ENCODE measurements at places on chromosomes 2 and 18.

GRCh38 chr2:160372585-160372984, 121.0 kb downstream of the RBMS1 start:
- DNase-seq, result no peak

DNA sequence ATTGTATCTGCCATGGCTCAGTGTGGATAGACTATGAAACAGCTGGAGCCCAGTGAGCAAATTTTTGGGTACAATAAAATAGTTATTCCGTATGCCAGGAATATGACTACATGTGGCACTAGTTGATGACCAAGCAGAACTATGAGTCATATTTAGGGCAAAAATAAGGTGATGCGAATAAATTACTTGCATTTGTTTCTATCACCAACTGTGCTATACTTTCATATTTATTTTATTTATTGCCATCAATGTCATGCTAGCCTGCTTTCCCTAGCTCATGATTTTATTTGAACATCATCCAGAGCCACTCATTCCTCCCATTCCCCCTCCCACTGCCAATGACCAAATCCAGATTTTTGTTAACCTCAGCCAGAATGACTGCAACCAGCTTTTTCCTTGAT, 13.3 kb upstream of the FAP start:
- DNase-seq, result no peak

DNA sequence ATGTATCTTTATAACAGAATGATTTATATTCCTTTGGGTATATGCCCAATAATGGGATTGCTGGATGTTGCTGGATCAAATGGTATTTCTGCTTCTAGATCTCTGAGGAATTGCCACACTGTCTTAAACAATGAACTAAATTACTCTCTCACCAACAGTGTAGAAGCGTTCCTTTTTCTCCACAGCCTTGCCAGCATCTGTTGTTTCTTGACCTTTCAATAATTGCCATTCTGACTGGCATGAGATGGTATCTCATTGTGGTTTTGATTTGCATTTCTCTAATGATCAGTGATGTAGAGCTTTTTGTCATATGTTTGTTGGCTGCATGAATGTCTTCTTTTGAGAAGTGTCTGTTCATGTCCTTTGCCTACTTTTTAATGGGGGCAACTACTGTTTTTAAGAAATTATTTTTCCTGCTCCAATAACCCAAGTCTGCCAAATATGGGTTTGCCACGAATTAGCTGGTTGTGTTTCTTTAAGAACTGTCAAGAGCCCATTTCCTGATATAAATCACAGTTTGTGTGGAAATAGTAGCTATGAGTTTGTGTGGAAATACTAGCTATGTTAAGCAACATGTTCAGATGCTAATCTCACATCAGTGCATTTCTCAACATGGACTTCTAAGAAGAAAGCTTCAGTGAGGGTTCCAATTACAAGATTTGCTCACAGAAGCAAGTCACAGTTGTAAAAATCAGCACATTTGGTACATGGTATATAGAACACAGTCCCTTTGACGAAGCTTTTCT, 259.4 kb downstream of the ANAPC1 start:
- DNase-seq, result no peak

- no peak for DNase-seq
These were observed 116.5 kb upstream of the SPATS2L start for GRCh38 chr2:200189964-200190363.

DNA sequence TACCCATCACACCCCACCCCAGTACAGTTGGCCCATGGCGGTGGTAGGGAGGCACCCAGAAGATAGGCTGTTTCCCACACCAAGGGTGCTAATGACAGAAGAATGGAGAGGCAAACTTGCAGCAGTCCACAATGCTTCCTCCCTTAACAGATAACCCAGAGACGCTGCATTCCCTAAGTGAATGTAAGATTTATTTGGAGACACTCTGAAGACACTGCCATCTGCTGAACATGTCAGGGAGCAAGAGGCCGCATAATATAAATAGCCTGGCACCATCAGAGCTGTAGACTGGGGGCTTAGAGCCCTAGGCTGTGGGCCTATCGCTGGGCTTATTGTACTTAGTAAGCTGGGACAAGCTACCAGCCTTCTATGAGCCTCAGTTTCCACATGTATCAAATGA, 2.2 kb upstream of the IWS1 start:
- DNase-seq, result no peak

DNA sequence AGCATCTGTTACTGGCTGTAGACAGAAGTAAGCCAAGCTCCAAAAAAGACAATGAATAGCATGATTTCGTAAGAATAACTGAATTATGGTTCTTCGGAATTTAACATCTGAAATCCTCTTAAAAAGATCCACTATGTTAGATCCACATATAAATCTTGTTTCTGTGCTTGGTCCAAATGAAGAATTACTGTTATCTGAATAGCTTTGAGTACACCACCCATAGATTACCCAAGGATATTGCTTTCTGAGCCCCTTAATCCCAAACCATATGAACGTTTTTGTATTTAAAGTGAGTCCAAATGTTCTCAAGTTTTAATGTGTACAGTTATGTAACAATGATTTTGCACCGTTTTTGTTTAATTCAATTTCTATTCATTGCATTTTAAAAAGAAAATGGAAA, 124.9 kb downstream of the DSC3 start:
- no peak for DNase-seq

GRCh38 chr18:75314117-75314516, 103.5 kb downstream of the TSHZ1 start:
- DNase-seq, result no peak

DNA sequence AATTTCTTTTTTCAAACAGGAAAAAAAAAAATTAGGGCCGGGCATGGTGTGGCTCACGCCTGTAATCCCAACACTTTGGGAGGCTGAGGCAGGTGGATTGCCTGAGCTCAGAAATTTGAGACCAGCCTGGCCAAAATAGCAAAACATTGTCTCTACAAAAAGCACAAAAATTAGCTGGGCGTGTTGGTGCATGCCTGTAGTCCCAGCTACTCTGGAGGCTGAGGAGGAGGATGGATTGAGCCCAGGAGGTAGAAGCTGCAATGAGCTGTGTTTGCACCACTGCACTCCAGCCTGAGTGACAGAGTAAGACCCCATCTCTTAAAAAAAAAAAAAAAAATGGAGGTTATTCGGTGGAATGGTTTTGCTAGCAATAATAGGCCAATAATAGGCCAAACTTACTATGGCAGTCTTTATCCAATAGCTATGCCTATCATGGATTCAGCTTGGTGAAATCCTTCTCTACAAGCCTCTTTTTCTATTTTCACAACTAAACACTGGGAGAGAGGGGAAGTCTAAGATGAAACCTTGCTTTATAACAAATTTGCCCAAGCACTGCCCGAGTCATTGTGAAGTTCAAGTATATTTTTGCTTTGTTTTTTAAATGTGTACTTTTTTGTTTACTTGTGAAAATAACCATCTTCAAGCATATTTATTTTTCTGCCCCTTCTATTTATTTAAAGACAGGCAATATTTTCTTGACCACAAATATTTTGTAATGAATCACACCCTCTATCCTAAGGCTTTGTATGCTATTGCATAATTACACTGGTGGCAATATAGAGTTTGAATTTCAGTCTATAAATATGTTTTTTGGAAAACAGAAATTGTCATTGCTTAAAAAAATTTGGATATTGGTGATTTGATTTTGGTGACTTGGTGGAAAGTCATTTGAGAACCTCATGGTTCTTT, 20.0 kb upstream of the KYNU start:
- no peak for DNase-seq

All from stimulated activated CD4-positive, alpha-beta T cell treated with anti-CD3 and anti-CD28 coated beads, Interleukin-4, amount 100 ng/mL, for 24 hours (primary cell).